Inflammatory macrophage (primary cell): ENCODE measurements at places on chromosomes 3 and 15.

GRCh38 chr3:16132190-16132589 lies 42.3 kb upstream of the GALNT15 start:
- DNase-seq: no peak

DNA sequence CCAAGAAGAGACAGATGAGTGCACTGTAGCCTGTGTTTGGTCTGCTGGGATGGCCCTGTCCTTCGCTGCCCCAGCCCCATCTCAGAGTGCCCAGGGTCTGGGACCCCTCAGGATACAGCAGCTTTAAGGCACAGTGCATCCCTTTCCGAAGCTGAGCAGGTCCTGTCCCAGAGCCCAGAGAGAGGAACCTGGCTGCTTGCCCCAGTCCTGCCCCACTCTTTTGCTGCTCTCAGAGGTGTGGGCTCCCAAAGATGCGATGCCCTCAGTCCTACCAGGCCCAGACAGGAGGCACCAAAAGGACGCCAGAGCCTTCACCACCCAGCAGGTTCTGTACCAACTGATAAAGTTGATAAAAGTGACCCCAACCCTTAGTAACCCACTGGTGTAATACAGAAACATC lies 8.2 kb downstream of the PLCD1 start:
- no peak for DNase-seq

DNA sequence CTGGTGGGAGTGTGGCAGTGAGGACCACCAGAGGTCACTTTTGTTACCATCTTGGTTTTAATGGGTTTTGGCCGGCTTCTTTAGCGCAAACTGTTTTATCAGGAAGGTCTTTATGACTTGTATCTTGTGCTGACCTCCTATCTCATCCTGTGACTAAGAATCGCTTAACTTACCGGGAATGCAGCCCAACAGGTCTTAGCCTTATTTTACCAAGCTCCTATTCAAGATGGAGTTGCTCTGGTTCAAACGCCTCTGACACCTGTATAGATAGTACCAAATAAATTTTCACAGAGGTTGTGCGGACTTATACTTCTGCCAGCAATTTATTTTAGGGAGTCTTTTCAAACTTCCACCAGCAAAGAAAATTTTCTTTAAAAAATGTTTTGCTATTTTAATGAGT lies 13.6 kb upstream of the SLCO3A1 start:
- DNase-seq: no peak

- no peak for DNase-seq
These were observed 115.2 kb upstream of the TLE3 start for GRCh38 chr15:70212963-70213315.

DNA sequence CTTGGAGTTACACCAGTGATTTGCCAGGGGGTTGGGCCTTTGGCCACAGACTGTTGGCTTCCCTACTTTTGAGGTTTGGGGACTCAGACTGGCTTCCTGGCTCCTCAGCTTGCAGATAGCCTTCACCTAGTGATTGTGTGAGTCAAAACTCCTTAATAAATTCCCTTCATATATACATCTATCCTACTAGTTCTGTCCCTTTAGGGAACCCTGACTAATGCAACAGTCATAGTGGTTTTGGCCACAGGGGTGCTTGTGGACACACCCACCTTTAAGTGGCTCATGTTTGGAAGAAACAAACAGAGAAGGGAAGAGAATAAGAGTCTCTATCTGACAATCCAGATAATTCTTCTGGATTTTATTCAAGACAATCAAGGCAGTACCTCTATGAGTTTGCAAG lies 457.7 kb downstream of the EPHA3 start:
- no peak for DNase-seq

DNA sequence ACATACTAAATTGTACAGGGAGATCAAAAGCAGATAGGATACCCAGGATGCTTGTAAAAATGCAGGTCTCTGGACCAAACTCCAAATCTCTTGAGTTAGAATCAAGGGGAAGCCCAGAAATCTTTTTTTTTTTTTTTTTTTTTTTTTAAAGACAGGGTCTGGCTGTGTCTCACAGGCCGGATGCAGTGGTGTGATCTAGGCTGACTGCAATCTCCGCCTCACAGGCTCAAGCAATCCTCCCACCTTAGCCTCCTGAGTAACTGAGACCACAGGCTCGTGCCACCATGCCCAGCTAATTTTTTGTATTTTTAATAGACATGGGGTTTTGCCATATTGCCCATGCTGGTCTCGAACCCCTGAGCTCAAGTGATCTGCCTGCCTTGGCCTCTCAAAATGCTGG lies 373.5 kb downstream of the SHQ1 start:
- DNase-seq: no peak

GRCh38 chr3:105422645-105423044 lies 55.9 kb downstream of the ALCAM start:
- DNase-seq: no peak

GRCh38 chr3:87856126-87856525 lies 202.7 kb downstream of the CGGBP1 start:
- DNase-seq: no peak

- DNase-seq: no peak
These were observed 999 bp downstream of the SQOR start for GRCh38 chr15:45635763-45636292.

- no peak for DNase-seq
These were observed 5.8 kb upstream of the HCN4 start for GRCh38 chr15:73374604-73375003.

DNA sequence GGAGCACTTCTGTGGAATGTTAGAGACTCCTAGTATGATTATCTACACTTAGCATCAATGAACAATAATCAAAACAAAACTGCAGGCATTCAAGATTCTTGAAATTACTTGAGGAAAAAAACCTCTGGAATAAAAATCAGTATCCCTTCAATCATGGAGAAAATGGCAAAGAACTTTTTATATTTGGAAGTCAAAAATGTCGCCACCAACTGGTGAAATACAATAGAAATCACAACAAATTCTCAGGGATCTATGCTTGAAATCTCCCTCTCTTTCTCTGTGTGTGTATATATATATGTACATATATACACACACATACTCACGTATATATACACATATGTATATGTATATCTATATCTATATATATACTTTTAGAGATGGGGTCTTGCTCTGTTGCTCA lies 378.9 kb upstream of the ALCAM start:
- DNase-seq: no peak

DNA sequence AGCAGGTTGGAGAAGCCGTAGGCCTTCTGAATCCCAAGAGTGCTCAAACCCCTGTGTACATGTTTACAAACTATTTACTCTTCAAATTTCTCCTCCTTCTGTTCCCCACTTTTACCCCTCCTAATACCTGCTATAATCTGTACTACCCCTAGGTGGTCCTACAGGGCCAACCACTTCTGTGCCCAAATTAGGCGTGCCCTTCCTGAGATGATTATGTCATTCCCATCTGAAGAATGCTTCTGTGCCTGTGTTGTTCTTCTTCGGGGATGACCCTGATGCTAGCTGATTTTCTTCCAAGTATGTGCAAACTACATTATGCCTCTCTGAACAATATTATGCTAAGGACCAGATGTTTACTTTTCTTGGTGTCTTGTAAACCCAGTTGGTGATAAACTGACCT lies 20.5 kb downstream of the RBP2 start:
- no peak for DNase-seq

- no peak for DNase-seq
These were observed 1.2 kb upstream of the EIF3J start for GRCh38 chr15:44535523-44536301.

GRCh38 chr3:106425026-106425425 lies 556.2 kb upstream of the CBLB start:
- DNase-seq: no peak

GRCh38 chr15:26260517-26261133 lies 397.5 kb upstream of the ATP10A start:
- DNase-seq: peak; percentile 55

GRCh38 chr3:13569641-13570390 lies 20.9 kb downstream of the FBLN2 start:
- DNase-seq: no peak

GRCh38 chr15:90883526-90883975 lies 753 bp upstream of the FES start:
- DNase-seq: no peak

GRCh38 chr15:78003539-78004008 lies 73.9 kb downstream of the TBC1D2B start:
- no peak for DNase-seq

DNA sequence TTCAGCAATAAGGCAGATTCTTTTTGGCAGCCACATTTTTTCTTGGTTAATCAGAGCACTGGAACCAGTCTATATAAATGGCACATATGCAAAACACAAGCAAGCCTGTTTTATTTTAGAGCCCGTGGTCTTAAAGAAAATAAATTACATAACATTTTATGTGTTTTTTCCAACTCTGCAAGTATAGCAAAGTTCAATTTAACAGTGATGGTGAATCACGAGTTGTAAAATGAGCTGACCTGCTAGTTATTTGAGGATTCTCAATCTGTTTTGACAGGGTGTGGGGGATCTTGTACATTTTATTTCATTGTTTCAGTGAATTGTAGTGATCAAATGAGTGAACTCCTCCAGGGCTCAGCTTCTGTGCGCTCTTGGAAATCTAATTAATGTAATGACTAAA lies 2.7 kb downstream of the ARHGEF26 start:
- DNase-seq: no peak

DNA sequence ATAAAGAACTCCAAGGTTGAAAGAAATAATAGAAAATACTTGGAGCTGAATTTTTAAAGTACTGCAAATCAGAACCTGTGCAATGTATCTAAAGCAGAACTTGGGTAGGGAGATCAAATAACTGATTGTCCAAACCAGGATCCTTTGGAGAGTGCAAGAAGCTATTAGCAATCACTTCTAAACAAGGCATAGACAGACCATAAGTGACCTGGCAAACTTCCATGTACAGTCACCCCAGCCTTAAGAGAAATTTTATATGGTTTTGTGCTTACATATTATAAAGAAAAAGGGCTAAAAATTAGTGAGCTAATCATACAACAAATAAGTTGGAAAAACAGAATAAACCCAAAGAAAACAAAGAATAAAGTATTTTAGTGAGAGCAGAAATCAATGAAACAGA lies 35.2 kb downstream of the ETV5 start:
- DNase-seq: no peak

- no peak for DNase-seq
These were observed 432.3 kb upstream of the ARRDC4 start for GRCh38 chr15:97528238-97528637.

DNA sequence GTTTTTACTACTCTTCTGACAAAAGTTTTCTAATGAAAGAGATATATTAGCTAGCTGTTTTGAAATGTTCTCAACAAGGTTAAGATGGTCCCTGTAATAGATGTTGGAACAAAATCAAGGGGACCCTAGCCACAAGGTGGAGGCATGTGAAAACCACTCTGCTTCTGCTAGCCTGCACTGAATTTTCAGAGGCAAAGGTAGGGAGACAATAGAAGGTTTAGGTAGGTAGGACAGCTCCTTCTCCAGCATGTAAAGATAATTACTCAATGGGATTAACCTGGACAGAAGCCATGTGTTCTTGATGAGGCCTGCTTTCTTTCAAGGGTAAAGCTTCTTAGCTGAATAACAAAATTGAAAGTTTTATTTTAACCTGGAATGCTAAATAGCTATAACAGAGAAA lies 333.5 kb downstream of the LSAMP start:
- DNase-seq: no peak

DNA sequence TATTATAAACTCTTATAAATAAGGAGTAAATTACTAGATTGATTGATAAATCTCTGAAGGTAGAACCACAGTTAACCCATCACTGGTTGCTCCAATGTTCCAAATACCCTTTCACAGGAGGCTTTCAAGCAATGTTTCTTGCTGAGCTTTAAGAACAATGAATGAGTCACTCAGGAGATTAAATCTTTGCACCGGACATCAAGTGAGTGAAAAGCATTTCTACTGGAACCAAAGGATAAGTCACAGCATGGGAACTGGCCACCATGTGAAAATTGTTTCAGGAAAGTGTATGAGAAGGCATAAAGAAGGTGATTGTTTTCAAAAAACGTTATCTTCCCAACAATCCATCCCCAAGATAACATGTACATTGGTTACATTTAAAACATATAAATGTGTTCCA lies 90.6 kb downstream of the CNTN3 start:
- no peak for DNase-seq

DNA sequence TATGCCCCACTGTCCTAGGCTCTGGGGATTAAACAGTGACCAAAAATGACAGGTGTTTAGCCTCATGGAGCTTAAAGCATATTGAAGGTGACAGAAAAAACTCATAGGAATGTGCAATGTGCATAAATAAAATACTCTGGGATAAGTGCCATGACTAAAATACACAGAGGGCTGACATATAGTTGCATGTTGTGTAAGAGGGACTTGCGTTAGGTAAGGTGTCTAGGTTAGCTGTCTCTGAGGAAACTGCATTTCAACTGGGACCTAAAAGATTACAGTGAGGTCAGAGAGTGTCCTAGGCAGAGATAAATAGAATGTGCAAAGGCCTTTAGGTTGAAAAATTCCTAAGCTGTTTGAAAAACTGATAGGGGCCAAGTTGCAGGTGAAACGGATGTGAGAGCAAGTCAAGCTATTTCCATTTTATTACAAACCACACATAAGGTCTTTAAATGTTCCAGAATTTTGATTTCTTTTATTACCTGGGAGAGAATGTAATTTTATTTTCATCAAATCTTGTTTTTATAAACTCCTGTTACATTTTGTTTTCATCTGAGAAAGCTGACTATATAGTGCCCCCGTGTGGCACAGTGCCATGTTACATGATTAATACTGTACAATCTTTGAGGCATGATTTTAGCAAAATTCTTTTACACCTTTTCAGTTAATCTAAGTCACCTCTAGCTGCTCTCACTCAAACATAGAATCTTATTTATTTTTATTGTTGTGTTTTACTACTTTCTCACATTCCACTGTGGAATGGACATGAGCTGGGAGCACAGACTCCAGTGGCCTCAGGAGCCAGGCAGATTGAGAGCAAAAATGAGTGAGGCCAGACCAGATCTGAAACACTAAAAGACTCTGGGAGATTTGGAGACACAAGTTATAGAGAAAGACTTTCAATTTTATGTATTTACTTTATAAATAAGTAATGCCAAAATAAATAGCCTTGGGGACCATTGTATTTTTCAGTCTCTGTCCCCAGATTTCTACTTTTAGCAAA lies 259.6 kb upstream of the ZNF717 start:
- DNase-seq: peak; percentile 16

GRCh38 chr3:114538211-114538610 lies 244.4 kb downstream of the TIGIT start:
- DNase-seq: no peak

DNA sequence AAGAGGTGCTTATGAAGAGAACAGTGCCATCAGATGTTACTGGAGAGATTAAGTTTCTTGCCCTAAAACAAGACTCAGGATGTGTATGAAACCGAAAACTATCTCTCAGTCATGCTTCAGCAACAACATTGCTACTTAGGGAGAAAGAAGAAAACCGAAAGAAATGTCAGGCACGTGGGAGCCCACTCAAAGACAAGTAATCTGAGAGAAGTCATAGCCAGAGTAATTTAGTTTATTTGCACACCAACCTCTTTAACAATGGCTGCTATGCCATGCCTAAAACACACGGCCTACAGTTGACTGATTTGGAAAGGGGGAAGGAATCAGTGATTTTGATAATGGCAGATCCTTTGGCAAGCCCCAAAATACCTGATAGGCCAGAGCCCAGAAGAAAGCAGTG lies 162.9 kb downstream of the TIGIT start:
- no peak for DNase-seq
